ENCODE measurements at places on chromosomes 7 and 10. TPM values are rescaled to one million over a fixed set of nuclear protein-coding genes. Genes with fewer than 3 reads are reported as not detected.

- no peak for DNase-seq
These were observed 137.9 kb downstream of the ANLN start for GRCh38 chr7:36527549-36527913.

- no peak for DNase-seq
These were observed 243.2 kb upstream of the TMEM229A start for GRCh38 chr7:124276005-124276622.

DNA sequence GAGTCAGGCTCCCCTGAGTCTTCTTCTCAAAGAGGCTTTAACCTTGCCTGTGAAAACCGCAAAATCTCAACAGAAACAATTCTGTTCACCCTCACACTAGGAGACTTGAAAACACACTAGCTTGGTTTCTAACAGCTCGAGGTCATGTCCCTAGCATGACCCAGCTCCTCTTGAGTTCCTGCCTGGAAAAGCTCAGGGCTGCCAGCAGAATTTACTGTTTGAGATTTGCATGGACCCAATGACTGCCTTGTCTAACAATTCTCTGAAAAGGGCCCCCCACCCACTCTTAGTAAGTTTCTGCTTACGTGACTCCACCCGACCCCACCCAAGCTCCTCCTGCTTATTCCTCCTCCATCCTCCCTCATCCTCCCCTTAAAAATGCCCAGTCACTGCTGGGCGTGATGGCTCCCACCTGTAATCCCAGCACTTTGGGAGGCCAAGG is 85.1 kb upstream of the KMT2C start:
- no peak for DNase-seq

Gene PARG
- 24.3 TPM for total RNA-seq

Gene PAX4
- total RNA-seq, result not detected

GRCh38 chr10:95168694-95169093 is 25.3 kb upstream of the ACSM6 start:
- DNase-seq, result no peak

- DNase-seq, result no peak
These were observed 153.4 kb upstream of the LANCL2 start for GRCh38 chr7:55211726-55212125.

GRCh38 chr10:95767884-95768556 is 12.1 kb downstream of the ENTPD1 start:
- no peak for DNase-seq

GRCh38 chr10:22655312-22655981 is 58.9 kb downstream of the PIP4K2A start:
- DNase-seq, result no peak

Gene DEPP1
- total RNA-seq, result 460 TPM

DNA sequence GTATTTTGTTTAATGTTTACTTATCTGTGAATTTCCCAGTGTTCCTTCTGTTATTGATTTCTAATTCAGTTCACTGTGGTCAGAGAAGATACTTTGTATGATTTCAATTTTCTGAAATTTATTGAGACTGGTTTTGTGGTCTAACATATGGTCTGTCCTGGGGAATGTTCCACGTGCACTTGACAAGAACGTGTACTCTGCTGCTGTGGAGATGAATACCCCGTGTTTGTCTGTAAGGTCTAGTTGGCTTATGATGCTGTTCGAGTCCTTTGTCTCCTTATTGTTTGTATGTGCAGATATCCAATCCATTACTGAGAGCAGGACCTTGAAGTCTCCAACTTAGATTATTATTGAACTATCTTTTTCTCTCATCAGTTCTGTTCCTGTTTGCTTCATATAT is 371.5 kb upstream of the MYO3A start:
- no peak for DNase-seq

DNA sequence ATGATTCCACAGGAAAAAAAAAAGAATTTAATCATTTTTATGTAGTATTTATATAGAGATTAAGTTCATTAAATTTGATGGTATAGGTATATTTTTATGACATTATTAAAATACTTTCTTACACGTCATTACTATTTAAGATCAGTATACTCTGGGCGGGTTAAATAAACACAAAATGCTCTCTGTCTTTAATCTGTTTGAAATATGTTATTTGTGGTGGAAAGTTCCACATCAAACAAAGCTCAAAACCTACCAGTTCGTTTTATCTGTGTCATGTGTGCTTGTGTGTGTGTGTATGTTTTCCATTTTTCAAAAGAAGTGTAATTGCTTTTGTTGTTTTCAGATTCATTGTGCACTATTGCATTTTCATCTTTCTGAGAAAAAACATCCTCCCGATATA is 488.5 kb downstream of the ANKRD7 start:
- DNase-seq, result no peak

GRCh38 chr10:62894156-62894555 is 78.0 kb upstream of the EGR2 start:
- DNase-seq, result no peak

Gene BLOC1S2
- total RNA-seq, result 26.5 TPM
